ENCODE measurements at places on chromosomes 16 and 17.

DNA sequence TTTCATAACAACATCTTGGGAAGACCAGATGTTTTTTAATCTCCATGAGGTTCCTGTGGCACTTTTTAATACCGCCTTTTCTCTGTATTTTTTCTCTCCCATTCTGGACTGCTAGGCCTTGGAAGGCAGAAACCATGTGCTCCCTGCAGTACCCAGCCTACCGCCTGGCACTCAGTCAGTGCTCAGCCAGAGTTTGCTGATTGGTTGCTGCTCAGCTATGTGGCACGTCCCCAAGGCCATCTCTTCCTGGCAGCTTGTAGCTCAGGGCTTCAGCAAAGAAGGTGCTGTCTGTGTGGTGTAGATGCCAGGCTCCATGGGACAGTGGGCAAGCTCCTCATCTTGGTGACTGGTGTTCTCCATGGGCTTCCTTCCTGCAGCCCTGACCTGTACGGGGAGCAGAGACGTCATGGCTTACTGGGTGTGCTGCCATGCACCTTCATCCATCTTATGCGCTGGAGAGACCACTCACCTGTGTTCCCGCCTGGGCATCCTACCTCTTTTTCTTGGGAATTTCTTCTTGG is 86.7 kb downstream of the CLEC16A start:
- no peak for DNase-seq

- no peak for DNase-seq
These were observed 328.5 kb downstream of the SLC39A11 start for GRCh38 chr17:72763981-72764380.

- DNase-seq, result no peak
These were observed 26.8 kb upstream of the SMPD3 start for GRCh38 chr16:68475071-68475470.

DNA sequence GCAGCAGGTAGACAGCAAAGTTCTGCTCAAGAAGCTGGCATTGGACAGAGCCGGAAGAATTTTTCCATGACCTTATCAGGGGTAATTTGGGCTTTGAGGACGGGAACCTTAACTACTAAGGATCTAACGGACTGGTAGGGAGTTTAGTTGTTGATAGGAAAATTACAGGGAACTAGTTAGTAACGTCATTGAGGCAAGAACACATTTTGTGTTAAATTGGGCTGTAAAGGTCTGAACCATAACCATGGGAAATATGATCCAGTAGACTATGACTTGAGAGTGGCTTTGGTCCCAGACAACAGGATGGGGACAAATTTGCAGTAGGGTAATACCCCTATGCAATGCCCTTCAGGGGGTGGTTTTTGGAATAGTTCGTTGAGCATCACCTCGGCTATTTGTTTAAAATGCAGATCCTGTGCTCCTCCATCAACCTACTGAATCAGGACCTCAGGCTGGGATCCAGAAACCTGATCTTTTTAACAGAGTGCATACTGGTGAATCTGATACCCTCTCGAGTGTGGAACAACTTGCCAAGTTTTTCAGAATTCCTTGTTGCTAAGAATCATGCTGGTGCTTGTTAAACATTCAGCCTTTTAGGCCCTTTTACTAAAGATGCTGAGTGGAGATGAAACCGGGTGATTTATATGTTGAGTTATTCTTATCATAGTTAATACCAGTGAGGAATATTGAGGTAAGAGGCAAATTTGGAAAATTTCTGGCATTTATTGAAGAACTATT is 255.1 kb downstream of the MAP2K6 start:
- DNase-seq, result no peak

DNA sequence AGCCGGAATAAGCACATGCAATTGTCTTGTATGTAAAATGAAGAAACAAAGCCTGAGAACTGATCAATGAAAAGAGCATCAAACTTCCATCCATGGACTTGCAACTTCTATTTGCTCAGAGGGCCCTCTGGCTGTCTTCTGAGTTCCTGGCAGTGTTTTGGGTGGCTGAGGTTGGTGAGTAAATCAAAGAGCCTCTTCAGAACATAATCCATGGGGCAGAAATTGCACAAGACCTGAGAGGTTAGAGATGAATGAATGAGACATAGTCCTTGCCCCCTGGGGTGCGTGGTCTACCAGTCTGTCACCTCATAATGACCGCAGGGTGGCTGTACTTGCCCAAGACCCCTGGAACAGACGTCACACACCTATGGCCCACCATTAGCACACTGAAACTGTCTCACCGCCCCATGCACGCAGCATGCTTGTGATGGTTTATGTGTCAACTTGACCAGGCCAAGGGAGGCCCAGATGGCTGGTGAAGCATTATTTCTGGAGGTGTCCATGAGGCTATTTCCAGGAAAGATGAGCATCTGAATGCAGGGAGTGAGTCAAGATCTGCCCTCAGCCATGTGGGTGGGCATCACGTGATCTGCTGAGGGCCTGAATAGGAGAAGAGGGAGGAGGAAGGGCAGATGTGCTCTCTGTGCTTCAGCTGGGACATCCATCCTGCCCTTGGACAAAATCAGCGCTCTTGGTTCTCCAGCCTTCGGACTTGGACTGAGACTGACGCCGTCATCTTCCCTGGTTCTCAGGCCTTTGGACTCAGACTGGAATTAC is 8.3 kb downstream of the PIK3R6 start:
- no peak for DNase-seq

- no peak for DNase-seq
These were observed 113.0 kb upstream of the PLCG2 start for GRCh38 chr16:81666113-81666512.

GRCh38 chr16:17828012-17828411 is 357.3 kb upstream of the XYLT1 start:
- DNase-seq, result no peak

GRCh38 chr16:88084881-88085280 is 133.6 kb downstream of the BANP start:
- DNase-seq, result no peak

DNA sequence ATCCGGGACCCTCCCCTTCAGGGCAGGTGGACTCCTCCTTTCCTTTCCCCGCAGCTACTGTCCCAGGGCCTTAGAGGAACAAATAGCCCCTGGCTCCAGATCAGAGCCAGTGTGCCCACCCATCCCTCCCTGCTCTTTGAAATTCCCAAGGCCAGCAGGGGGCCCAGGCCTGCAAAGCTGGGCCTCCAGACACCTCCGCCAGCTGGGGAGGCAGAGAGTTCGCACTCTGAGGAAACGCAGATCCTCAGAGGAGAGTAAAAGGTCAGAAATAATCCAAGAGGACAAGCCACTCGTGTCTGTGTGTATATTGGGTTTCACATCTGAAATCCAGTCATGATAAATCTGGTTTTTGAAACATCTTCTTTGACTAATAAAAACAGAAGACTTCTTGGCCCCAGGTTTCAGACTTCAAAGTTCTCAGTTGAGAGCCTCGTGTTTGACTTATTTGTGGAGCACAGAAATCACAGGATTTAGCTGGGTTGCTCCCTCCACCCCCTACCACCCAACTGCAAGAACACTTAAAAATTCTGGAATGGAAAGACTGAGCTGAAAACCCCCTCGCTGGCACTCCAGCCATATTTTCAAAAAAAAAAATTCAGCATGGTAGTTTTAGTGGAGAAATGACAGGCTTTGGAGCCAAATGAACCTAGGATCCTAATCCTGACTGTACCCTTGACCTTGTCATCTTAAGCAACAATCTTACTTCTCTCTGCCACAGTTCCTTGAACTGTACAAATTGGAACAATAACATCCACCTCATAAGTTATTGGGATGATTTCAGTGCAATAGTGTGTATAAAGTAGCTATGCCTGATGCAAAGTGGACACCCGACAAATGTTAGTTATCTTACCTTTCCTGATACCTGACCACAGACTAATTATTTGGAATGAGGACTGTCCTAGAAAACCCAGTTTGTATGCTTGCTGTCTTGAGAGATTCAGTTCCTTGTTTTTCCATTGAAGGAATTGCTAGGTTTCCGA is 44.5 kb upstream of the TBX2 start:
- no peak for DNase-seq
